ENCODE measurements at places on chromosomes 16 and 17.

DNA sequence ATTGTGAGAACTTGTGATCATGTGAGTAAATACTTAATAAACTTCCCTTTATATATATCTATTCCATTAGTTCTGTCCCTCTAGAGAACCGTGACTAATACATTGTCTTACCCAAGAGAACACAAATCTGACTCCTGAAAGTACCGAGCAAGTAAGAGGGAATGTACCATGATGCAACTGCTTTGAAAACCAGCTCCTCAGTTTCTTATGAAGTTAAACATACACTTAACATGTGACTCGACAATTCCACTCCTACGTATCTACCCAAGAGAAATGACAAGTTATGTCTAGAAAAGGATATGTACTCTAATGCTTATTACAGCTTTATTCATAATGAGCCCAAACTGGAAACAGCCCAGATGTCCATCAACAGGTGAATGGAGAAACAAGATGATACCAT lies 8.8 kb upstream of the GJD3 start:
- DNase-seq, result no peak

DNA sequence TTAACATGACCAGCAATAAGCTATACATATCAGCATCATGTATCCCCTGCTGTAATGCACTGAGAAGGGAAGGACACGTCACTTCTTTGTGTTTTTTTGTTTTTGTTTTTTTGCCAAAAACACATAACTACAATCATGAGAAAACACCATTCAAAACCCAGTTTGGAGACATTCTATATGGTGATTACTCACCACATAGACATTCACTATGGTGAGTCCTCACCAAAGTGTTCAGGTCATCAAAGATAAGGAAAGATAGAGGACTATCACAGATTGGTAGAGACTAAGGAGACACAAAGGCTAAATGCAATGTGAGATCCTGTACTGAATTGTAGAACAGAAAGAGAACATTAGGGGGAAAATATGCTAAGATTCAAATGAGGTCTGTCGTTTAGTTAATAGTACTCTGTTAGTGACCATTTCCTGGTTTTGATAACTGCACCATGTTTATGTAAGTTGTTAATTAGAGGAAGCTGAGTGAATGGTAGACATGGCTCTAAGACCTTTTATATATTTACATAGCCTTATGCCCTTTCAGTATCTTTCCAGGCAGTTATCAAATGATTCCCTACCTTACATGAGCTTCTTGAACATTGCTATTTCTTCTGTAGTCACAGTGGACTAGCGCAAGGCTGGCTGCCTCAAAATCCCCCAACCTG lies 46.6 kb downstream of the PIK3R5 start:
- DNase-seq, result no peak

DNA sequence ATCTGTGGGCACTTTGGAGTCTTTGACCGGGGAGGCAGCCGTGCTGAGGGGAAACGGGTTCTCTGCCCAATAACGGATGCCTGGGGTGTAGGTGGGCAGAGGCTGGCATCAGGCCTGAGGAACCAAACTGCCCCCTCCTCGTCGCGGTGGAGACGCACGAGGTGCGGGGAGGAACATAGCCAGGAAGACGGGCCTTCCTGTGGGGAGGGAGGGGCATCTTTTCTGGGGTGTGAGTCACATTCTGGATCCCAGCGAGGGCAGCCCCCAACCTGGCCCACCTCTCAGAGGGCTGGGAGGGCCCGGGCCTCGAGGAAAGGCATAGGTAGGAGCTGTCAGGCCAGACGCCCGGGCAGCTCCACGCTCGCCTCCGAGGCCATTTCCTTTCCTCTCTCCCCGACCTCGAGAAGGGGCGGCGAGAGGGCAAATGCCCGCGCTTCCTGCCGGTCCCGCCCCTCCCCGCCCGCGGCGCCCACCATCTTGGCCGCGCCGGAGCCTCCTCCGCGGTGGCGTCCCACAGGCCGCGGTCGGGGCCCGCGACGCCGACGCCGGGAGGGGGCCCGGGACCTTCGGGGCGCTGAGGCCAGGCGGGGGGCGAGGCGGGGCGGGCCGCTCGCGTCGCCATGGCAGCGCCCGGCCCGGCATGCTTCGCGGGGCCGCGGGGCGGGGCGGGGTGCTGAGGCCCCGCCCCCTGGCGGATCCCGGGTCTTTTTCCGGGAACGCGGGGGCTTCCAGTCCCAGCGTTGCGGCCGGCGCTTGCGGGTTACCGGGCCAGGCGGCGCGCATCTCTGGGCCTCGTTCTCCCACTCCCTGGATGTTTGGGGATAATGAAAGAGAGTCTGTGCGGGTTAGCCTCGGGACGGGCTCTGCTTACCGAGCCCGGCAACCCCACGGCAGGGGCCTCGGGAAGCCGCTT lies 13.2 kb downstream of the RAI1 start:
- peak; percentile 78 for DNase-seq

DNA sequence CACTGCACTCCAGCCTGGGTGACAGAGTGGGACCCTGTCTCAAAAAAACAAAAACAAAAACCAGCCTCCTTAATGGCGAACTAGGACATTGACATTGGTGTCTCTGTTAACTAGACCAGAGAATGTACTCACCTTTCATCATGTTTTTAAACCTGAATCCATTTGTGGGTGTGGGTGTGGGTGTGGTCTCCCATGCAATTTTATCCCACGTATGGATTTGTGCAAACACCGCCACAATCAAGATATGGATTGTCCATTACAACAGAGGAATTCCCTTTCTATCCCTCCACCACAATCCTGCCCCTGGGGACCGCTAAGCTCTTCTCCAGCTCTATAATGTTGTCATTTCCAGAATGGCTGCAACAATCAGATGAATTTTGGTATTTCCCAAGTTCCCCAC lies 49.9 kb downstream of the DNAH17 start:
- no peak for DNase-seq

GRCh38 chr17:82213251-82214011 lies 789 bp upstream of the CCDC57 start:
- no peak for DNase-seq

DNA sequence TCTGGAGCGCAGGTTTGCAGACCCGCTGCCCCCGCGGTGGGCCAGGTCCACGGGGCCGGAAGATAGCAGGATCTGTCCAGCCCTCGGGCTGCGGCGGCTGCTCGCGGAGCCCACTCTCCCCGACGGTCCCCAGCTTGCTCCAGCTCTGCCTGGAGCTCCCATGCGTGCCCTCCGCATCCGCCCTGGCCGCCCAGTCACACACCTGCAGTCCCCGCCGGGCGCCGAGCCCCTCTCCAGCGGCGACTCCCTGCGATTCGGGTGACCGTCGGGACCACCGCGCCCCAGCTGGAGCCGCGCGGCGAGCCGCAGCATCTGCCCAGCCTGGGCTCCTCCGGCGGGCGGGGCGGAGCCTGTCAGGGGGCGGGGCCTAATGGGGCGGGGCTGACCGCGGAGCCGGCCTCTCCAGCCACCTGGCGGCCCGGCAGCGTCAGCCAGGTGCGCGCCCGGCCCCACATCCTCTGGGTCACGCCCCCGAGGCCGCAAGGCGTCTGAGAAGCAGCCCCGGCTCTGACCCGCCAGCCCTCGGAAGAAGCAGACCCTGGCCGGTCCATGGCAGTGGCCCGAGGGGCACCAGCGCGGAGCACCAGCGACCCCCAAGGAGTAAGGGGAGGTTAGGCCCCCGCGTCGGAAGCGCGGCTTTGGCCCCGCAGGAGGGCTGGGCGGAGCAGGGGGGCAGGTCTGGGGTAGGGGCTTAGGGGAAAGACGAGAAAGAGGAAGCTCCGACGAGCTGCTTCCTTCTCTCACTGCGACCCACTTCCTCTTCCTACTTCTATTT lies at the start of gene PIK3R5:
Gene PIK3R5, minus strand, starts transcription at position 314 of the 775 bp plus-strand sequence. CDS start 54,213 bp downstream, outside the sequence.
- DNase-seq, result peak; percentile 79

DNA sequence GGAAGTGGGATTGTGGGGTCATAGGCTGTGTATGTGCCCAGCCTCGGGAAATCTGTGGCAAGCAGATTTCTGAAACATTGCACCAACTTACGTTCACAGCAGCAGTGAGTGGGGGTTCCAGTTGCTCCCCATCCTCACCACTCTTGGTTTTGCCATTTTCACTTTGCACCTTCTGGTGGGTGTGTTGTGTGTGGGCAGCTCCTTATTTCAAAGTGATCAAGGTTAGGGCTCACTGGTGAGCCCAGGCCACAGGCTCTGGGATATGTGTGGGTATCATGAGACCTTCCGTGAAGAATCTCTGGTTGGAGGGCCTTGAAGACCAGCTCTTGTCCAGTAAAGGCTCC lies 29.5 kb upstream of the PRM1 start:
- no peak for DNase-seq

- DNase-seq, result no peak
Measured at GRCh38 chr17:80519091-80519781, 25.4 kb upstream of the RPTOR start.

GRCh38 chr16:30949650-30950515 lies 1.0 kb downstream of the ORAI3 start:
- peak; percentile 35 for DNase-seq

DNA sequence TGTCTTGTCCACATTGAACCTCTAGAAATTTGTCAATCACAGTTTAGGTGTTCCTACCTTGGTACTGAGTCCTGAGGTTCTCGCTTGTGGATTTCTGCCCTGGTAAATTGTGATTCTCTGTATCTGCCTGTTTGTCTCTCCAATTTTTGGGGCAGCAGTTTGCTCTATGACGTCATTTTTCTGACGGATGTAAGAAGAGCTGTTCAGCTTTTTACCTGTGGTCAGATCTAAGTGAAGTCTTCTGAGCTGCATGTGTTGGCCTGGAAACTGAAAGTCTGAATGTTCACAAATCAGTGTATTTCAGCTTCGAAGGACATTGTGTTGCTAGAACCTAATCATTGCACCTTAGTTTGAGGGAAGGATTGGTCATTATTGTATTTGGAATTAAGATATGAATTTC lies 63.4 kb downstream of the BCAS3 start:
- DNase-seq, result no peak

GRCh38 chr16:85528528-85529387 lies 84.4 kb upstream of the GSE1 start:
- peak; percentile 59 for DNase-seq

DNA sequence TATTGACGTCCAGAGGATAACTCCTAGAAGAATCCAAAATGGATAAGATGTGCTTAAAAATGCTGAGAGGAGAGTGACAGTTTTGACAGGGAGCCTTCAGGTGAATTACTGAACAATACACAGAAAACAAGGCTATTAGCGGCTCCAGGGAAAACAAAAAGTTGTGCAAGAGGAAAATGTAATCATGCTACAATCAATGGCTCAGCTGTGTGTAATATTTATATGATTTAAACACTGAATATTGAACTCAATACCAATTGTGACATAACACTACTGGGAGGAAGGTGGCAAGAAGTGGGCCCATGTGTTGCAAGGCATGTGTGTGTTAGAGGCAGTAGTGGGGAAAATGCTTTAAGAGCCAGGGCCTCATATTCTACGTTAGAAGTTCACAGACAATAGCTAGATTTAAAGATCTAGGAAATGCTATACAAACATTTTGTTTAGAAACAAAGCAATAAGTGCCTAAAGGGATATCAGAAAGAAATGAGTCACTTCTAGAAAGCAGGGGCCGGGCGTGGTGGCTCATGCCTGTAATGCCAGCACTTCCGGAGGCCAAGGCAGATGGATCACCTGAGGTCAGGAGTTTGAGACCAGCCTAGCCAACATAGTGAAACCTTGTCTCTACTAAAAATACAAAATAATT lies 253.2 kb upstream of the IRX5 start:
- DNase-seq, result no peak

- no peak for DNase-seq
Measured at GRCh38 chr17:49104511-49105074, 28.0 kb upstream of the B4GALNT2 start.

GRCh38 chr17:12603566-12603965 lies 62.1 kb upstream of the MYOCD start:
- DNase-seq, result no peak

DNA sequence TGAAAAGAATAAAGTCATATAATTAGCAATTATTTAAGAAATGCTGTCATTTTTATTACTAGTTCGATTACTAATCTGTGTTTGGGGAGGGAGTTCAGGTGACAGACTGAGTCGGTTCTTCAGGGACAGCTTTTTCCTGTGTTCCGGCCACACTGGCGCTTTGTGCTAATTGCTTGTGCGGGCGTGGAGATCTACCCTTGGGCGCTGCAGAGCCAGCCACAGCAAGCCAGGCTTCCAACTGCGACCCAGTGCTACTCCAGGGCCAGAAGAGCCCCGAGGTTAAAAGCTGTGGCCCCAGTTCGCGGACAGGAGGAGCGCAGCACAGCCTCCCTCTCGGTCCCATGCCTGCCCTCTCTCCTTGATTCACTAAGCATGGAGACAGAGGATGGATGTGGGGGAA lies 6.5 kb upstream of the OR2C1 start:
- no peak for DNase-seq

DNA sequence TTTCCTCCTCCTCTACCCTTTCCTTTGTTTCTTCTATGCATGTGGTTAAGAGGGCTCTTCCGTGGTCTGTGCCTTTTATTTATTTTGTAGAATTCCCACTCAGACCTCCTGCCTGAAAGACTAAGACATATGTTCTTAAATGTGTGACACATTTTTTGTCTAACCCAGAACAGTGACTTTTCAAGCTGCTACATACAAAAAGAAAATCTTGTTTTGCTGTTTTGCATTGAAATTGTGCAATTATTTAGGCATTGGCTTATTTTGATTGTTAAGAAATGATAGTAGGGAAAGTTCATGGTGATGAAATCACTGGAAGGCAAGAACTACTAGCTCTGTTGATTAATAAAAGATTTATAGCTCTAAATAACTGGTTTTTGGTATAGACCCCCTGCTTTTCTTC lies 76.8 kb downstream of the TUBD1 start:
- DNase-seq, result no peak

GRCh38 chr17:44906010-44906646 lies 6.9 kb upstream of the EFTUD2 start:
- DNase-seq, result no peak

GRCh38 chr17:71883258-71883657 lies 237.6 kb upstream of the SOX9 start:
- no peak for DNase-seq

DNA sequence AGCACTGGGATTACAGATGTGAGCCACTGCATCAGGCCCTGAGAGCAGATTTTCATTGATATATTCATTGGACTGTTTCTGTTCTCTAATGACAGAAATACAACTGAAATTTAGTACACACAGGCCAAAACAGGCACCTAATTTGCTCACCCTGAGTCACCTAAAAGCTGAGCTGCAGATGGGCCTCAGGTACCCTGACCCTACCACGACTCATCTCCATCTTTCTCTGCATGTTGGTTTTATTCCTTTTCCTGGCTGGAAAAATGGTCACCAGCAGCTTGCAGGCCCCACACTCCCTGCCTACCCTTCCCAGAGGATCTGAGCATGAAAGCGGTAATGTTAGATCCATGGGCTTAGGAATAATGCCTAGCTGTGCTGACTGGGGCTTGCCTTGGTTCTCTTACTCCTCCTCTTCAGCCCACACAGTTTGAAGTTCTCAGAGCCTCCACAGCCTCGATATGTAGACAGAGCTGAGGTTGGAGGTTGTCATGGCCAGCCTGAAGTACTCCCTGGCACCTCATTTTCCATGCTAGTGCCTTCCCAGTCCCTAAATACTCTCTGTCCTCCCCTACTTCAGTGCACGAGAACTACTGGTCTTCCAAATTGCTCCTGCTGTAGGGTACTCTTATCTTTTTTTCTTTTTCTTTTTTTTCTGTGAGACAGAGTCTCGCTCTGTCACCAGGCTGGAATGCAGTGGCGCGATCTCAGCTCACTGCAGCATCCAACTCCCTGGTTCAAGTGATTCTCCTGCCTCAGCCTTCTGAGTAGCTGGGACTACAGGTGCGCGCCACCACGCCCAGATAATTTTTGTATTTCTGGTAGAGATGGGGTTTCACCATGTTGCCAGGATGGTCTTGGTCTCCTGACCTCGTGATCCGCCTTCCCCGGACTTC lies 51.1 kb downstream of the CENPV start:
- no peak for DNase-seq
